Natural killer cell (primary cell): ENCODE measurements at places on chromosomes 2 and 18. TPM values are rescaled to one million over a fixed set of nuclear protein-coding genes. Genes with fewer than 3 reads are reported as not detected.

The KCNK3 gene
- total RNA-seq, result not detected

The ANKRD53 gene
- 2.5 TPM for total RNA-seq

The CPLX4 gene
- not detected for total RNA-seq

The B4GALT6 gene
- 33.0 TPM for total RNA-seq

The CCDC88A gene
- 20.4 TPM for total RNA-seq
